Progenitor cell of endocrine pancreas (in vitro differentiated cells): ENCODE measurements at places on chromosomes 16 and 17. TPM values are rescaled to one million over a fixed set of nuclear protein-coding genes. Genes with fewer than 3 reads are reported as not detected.

GJD3 gene
- total RNA-seq: not detected in 2 replicates

- peak; percentile 15 for DNase-seq
These were observed 150.8 kb downstream of the SSH2 start for GRCh38 chr17:29778956-29779811.

DNA sequence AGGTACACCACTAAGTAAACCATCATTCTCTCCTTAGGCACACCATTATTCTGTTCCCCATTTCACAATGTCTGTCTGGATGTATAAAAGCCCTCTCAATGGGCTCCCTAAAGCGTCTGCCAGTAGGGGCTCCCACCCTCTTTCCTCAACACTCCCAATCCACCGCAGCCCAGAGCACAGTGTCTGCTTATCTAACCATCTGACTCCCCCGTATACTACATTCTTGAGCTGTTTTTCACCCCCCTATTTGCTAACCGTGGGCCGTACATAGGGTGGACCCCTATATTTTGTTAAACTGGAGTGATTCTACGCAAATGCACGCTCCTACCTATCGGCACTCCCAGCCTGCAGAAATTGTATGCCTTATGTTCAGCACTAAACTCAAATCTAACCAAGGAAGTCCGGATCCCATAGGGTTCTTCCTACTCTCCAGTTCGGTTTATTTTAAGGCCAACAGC is 685 bp upstream of the PSMD3 start:
- DNase-seq: peak; percentile 13

DNA sequence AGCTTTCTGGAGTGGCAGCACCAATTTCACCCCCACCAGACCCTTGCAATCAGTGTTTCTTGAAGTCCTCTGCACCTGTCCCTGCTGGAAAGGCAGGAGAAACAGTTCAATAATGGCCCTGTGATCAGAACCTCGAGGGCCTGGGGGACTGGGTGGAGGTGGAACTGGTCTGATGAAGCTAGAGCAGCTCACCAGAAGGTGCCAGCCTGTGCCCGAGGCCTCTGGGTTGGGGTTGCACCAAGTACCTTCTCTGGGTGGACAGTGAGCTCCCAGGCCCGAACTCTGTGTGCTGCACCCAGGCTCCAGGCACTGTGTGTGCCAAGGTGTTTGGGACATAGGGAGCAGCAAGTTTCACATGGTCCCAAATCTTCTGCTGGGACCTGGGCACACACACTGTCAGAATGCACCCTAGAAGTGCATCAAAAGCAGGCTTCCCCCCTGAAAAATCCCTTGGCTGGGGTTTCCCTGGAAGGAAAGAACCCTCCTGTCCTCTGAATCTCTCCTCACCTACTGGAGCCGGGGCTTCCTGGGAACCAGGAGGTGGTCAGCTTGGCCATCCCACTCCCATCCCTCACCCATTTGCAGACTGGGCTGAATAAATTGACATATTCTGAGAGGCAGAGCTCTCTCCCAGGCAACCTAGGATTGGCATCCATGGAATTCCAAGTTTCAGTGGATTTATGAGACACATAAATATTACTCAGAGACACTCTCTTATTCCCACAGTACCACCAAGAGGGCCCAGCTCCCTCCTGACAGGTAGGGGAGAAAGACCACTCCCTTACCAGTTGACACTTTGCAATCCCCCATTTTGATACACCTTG is 17.4 kb downstream of the CD300LG start:
- no peak for DNase-seq

DNA sequence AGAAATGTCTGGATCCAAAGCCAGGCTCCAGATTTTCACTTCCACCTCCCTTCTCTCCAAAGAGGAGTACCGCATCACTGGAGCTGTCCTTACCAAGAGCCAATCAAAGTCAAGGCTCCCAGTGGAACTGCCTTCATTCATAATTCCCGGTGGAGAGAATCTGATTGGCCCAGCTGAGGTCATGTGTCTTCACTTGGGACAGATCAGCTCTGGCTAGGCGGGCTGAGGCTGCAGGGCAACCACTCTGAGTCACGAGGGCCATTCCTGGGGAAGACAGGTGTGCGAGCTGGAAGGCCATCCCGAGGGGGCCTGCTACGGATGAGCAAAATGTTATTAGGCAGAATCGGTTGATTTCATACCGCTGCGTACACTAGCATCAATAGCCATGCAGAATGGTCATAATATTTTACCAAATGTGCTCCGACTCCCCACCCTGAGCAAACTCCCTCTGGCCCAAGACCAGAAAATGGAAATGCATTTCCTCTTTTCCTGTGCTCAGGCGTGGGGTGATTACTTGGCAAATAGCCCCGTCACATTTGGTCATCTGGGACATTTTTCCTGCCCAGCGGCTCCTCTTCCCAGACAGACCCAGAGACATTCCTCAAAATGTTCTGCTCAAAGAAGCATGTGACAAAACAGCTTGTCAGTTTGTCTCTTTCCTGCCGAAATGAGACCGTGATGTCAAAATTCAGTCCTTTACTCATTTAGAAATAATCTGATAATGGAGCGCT is 111.1 kb downstream of the AIPL1 start:
- DNase-seq: no peak

- no peak for DNase-seq
These were observed 134.8 kb upstream of the IRX6 start for GRCh38 chr16:55189224-55189623.

MT1X gene
- 6.8 and 6.9 TPM in 2 replicates for total RNA-seq

KDM6B gene
- total RNA-seq: 110 and 117 TPM in 2 replicates

ZNF764 gene
- total RNA-seq: 36.1 and 36.6 TPM in 2 replicates

GPS1 gene
- total RNA-seq: 134 and 137 TPM in 2 replicates

DNA sequence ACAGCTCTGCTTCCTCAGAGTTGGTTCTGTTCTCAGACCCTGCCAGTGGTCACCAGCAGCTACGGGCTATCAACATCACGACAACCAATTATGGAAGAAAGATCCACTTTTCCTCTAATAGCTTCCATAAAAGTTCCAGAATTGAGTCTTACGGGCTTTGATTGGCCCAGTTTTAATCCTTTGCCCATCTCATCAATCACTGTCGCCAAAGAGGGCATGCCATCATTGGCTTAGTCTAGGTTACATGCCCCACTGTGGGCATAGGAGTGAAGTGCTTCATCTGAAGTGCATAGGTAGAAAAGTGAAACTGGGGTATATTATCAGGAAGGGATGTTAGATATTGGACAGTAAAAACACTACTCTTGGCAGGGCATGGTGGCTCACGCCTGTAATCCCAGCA is 76.6 kb upstream of the DHX40 start:
- no peak for DNase-seq

C16orf95 gene
- 4.7 and 5.5 TPM in 2 replicates for total RNA-seq

HOXB1 gene
- total RNA-seq: 0.96 and 2.2 TPM in 2 replicates

DNA sequence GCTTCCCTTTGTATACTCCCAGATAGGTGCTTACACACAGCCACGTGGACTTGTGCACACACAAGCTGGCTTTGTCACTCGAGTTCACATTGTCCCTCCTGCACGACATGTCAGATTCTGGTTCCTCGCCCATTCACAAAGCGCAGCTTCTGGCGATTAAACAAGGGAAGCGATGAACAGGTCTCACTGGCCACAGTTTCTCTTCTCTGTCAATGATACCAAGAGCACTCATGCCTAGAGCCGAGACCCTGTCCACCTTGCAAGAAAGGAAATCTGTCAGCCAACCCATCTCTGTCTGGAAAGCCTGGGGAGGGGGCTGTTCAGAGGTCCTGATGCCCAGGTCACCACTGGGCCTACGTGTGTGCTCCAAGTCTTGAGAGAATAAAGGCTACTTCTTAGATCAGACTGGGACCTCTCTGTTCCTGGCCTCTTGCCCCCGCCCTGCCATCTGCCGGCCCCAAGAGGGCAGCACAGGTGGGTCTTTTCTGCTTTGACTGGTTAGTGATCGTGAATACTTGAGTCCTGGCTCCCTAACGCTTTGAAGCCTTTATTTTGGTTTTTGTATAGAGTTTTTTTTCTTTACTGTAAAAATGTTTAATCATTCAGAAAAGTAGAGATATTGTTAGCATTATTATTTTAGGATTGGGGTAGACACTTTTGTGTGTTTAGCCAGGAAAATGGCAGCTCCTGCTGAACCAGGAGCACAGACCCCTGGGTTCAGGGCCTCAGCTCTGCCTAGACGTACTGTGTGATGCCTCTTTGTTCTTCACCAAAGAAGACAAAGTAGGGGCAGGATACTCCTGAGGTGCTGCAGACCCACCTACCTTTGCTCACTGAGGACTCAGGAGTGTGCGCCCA is 104.7 kb downstream of the MRM1 start:
- DNase-seq: no peak

ARHGDIG gene
- 6.0 and 6.5 TPM in 2 replicates for total RNA-seq

KRTAP1-5 gene
- not detected in 2 replicates for total RNA-seq

GRCh38 chr16:2969545-2970521 is 685 bp downstream of the PAQR4 start:
- DNase-seq: peak; percentile 48

DNA sequence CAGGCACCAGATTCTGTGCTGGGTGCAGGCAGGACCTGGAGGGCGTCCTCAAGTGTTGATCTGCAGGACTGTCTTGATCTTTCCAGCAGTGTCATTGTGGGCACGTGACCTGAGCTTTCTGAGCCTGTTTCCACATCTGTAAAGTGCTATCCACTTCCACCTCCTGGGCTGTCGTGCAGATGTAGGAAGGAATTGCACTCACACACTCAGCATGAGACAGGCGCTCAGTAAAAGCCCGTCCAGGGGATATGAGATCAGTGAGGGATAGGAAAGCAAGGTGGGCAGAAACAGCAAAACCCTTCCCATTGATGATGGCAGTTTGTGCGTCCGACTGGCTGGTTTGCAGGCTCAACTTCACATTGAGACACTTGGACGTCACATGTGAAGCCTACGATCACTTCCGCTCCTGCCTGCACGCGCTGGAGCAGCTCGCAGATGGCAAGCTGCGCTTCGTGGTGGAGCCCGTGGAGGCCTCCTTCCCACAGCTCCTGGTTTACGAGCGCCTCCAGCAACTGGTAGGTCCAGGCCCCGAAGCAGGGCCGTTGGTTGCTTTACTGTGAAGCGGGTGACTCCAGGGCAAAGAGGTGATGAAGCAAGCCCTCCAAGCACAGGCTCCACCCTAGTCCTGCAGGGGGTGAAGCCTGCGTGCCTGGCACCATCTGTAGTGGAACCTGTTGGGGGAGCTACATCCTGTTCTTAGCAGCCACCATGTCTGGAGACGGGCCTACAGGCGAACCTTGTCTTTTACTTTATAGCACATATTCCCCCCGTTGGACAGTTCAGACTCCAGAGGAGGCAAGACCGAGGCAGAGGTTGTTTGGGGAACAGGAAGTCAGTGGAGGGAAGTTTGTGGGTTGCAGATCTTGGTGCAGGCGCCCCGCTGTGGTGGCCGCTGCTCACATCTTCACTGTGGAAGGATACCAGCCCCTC is 23.0 kb downstream of the METTL22 start:
- DNase-seq: no peak

DNA sequence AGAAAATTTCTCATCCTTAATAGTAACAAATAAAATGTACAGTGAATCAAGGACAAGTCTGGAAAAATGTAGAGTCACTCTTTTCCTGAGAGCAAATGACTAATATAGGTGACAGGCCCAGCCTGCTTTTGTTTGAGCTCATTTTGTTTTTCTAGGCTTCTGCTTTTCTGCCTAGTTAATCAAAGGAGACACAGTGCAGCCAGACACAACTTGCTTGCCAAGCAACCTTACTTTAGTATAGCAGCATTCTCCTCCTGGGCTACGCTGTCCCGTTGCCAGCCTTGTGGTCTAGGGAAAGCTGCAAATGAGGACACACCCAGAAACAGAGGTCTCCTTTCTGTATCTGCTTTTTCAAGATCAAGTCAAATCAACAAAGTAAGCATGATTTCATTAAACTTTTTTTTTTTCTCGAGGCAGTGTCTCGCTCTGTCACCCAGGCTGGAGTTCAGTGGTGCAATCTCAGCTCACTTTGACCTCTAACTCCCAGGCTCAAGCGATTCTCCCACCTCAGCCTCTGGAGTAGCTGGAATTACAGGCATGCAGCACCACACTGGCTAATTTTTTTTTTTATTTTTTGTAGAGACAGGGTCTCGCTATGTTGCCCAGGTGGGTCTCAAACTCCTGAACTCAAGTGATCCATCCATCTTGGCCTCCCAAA is 17.2 kb downstream of the GINS3 start:
- DNase-seq: no peak

DNA sequence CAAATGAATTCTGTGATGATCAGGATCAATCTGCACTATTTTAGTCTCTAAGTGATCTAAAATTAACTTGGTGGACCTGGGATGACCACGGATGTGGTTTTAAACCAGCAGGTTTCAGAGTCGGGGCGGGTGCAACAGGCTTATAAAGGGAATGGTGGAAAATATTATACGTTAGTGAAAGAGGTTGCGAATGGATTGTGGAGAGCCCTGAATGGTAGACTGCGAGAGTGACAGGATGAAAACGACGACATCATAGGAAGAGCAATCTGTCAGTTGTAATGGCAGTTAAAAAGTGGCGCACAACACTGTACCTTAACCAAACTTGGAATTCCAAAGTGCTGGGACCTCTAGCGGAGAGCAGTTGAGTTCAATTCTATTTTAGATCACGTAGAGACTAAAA is 1.2 kb upstream of the CYB5B start:
- no peak for DNase-seq

- no peak for DNase-seq
These were observed at the start of gene TM4SF5 for GRCh38 chr17:4771519-4772234. TSS of gene TM4SF5 (plus strand) at chr17:4771886. CDS start at chr17:4771923, 37 bp downstream.

KIF19 gene
- 1.7 and 2.2 TPM in 2 replicates for total RNA-seq

DNA sequence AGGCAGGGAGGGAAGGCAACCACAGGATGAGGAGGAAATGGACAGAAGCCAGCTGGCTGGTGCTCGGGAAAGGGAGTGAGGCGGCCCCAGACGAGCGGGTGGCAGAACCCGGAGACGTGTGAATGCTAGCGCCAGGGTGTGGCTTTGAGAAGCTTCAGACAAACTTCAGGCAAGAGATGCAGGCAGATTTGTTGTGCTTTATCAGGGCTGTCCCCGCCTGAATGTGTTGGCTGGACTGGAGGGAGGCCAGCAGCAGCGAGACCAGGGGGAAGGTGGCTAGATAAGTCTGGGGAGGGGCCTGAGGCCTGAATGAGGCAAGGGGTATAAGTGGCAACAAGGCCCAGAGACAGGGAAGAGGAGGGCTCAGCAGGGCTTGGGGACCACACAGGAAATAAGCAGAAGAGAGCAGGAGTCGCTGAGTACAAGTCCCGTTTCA is 22.0 kb downstream of the CAMKK1 start:
- DNase-seq: no peak

KRTAP4-1 gene
- not detected in 2 replicates for total RNA-seq
